Ureter (tissue), 1 donor: ENCODE measurements at places on chromosomes 2 and 18. TPM values are rescaled to one million over a fixed set of nuclear protein-coding genes. Genes with fewer than 3 reads are reported as not detected.

The LHCGR gene
- total RNA-seq = not detected

The ZNF804A gene
- 1.2 TPM for total RNA-seq

The DIPK1C gene
- total RNA-seq = not detected

The FN1 gene
- total RNA-seq = 125 TPM

The ACADL gene
- total RNA-seq = 9.0 TPM

GRCh38 chr2:144405982-144406788 is 113.7 kb downstream of the ZEB2 start:
- no peak for DNase-seq

DNA sequence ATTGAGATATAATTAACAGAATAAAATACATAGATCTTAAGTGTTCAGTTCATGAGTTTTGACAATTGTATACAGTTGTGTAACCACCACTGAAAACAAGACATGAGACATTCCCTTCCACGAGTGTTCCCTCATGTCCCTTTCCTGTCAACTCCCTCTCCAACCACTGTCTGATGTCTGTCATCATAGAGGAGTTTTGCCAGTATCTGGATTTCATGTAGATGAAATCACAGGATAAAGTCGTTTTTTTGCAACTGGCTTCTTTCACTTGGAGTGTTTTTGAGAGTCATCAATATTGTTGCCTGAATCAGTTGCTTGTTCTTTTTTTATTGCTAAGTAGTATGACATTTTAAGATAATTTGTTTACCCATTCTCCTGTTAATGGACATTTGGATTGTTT is 52.7 kb downstream of the RBMS1 start:
- no peak for DNase-seq

DNA sequence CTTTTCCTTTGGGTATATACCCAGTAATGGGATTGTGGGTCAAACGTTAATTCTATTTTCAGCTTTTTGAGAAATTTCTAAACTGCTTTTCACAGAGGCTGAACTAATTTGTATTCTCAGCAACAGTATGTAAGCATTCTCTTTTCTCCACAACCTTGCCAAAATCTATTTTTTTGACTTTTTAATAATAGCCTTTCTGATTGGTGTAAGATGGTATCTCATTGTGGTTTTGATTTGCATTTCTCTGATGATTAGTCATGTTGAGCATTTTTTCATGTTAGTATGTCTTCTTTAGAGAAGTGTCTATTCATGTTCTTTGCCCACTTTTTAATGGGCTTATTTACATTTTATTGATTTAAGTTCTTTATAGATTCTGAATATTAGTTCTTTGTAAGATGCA is 145.5 kb downstream of the TRABD2A start:
- no peak for DNase-seq

DNA sequence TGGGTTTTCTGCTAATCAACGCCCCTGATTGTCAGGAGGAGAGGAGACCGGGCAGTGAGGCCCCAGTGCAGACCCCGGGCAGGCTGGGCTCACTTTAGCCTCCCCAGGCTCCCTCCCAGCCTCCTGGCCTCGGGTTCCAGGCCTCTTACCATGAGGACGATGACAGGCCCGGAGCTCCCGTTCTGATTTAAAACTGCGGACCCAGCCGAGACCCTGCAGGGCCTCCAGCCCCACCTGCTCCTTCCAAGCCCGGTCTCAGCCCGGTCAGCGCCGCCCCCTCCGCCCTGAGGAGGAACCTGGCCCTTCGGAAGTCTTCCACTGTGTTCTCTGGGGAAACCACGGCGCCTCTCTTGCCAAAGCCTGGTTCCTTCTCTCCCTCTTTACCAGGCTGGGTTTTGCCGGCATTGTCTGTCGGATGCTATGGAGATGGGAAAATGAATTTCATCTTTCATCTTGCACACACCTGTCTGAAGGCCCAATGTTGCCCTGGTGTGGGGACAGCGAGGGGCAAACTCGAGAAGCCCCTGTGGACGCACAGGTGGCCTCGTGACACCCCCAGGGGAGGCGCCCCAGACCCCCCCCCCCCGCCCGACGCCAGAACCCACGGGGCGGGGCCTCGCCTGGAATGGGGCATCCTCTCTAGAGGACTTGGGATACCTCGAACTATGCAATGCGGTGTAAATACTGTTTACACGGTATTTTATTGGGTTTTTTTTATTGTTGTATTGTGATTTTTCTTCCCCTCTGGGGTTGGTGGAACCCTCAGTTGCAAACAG is 37.7 kb upstream of the CTDP1 start:
- DNase-seq = no peak

- DNase-seq = no peak
Measured at GRCh38 chr2:224085246-224085645, 46.2 kb upstream of the SERPINE2 start.

DNA sequence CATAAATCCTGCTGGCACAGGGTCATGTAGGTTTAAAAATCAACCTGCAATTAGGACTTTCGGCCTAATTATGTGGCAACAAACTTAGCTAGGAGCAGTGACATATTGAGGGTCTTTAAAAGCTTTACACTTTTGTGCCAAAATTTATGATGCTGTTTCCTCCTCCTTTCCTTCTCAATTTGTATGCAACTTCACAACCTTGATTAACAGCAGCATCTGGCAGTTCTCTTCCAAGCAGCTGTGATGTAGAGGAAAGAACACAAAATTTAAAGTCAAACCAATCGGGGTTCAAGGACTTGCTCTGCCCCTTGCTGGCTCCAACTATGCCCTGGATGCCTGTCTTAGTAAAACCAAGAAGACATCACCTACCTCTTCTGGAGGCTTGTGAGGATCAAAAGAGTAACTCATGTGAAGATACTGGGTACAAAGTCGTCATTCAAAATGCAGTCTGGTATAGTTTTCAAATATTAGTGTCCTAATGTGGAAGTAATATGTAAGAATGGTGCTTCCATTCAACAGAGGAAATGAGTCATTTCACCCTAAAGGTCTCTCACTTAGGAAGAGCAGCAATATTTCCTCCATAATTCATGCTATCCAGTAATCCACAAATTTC is 94.7 kb downstream of the ANKRD44 start:
- DNase-seq = no peak

DNA sequence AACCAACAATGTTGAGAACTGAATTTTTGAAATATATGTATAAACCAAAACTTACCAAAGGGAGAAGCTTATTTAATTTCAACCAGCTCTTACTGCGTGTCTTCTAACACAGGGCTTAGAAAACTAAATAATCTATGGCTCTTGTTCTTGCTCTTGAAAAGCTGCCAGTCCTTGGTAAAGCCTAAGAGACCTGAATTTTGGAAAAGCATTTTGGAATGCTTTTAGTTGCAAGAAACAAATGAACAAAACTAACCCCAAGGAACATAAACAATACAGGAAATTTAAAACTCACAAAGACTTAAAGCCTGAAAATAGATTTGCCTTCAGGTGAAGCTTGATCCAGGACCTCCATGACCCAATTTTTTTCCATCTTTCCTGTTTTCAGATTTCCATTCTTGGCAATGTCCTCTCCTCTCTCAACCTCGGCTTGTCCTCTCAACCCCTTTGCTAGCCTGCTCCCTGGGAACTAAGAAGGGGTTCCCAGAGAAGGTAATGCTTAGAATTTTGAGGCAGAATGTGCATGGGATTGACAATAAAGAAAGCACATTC is 169.8 kb upstream of the NCK2 start:
- DNase-seq = no peak

GRCh38 chr2:209661286-209661894 is 110.2 kb upstream of the UNC80 start:
- no peak for DNase-seq

DNA sequence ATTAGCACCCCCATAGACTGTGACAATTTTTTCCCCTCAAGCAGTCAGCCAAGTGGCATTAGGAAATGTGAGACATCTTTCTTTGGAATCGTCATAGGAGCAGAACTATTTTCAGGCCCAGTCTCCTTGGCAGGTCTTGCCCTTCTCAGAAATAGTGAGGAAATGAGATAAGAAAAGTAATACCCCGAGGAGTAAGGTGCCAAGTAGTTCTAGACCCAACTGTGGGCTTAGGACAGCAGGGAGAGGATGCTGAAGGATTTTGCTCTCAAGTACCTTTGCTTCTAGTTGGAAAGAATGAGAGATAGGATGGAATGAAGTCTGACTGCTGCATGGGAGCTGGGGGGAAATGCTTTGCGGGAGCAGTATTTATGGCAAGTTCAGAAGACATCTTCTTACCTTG is 31.8 kb downstream of the PRKCE start:
- no peak for DNase-seq

DNA sequence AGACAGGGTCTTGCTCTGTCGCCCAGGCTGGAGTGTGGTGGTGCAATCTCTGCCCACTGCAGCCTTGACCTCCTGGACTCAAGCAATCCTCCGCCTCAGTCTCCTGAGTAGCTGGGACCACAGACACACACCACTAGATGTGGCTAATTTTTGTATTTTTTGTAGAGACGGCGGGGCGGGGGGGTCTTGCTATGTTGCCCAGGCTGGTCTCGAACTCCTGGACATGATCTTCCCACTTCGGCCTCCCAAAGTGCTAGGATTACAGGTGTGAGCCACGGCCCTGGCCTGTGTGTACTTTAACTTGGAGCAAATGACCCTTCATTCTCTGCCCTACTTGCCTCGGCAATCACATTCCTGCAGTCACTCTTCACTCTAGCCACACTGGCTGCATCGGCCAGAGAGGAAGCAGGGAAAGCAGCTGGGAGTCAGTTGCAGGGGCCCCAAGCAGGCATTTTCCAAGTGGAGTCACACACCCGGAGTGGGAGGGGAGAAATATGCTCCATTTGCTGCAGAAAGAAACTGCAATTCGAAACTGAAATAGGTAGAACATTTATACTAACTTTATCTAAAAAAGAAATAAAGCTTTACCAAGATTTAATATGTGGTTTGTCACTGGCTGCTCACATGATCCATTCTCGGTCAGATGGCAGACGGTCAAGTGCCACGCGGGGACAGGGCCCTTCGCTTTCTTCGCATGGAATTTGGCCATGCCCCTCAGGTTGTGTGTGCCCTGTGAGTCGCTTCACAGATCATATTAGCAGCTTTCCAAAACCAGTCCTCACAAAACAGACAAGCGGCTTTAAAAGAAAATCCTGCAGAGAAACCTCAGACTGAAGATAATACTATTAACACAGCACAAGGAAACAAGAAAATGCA is 37.1 kb downstream of the FAM161A start:
- DNase-seq = no peak

DNA sequence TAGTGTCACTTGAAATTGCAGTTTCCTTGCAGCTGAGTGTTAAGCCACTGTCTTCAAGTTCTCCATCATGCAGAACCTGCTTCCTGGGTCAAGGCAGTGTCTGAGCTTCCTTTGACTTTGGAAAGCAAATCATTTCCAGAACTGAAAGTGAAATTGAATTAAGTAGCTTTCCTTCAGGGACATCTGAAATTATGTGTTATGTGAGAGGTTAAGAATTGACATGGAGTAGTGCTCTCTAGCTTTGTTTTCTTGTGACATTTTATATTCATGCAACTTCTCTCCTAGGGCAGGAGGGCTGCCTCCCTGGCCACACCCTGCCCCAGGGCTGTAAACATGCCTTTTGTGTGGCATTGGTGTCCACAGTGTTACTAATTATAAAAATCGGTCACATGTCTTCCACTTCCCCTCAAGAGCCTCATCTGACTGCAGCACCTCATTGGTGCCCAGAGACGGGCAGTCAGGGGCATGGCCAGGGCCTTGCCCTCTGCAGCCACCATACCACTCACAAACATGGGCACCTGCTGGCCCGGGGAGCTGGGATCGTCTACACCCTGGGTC is 14.4 kb downstream of the RAB12 start:
- no peak for DNase-seq

DNA sequence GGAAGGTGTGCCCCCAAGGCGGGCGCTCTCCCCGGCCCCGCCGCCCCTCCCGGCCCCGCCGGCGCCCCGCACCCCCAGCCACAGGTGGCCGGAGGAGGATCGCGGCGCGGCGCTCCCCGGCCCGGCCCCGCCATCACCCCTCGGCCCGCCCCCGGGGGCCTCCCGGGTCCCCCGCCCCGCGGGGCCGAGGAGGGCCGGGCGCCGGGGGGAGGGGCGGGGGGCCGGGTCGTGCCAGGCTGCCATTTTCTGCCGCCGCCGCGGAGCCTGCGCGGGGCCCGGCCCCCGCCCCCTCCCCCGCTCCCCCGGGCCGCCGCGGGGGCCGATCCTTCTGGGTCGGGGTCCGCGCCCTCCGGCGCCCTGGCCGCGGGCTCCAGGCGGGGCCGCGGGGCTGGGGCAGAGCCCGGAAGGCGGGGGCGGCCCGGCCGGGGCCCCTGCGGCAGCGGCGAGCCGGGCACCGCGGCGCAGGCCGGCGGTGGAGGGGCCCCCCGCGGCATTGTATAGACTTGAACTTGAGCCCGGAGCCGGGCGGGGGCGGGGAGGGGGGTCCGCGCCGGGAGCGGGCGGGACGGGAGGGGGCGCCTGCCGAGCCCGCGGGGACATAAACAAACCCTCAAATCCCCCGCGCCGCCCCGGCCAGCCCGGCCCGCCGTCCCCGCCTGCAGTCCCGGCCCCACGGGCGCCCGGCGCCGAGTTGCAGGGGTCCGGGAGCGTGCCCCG is 556 bp downstream of the DNMT3A start:
- DNase-seq = no peak

DNA sequence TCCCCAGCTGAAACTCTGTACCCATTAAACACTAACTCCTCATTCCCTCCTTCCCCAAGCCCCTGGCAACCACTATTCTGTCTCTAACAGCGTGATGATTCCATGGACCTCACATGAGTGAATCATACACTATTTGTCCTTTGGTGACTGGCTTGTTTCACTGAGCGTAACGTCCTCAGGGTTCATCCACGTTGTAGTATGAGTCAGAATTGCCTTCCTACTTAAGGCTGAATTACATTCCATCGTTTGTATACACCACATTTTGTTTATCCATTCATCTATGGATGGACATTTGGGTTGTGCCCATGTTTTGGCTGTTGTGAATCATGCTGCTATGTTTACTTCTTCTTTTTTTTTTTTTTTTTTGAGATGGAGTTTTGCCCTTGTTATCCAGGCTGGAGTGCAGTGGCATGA is 19.6 kb upstream of the CABLES1 start:
- no peak for DNase-seq
